ENCODE measurements at places on chromosomes 2 and 18.
A peak's percentile ranks its signal among the peaks of the same experiment; 100 is the strongest.

- peak; percentile 92 for DNase-seq
Measured at GRCh38 chr18:11733031-11733430, 44.0 kb downstream of the GNAL start.

- no peak for DNase-seq
Measured at GRCh38 chr18:76057386-76057785, 437.7 kb downstream of the ZNF516 start.

DNA sequence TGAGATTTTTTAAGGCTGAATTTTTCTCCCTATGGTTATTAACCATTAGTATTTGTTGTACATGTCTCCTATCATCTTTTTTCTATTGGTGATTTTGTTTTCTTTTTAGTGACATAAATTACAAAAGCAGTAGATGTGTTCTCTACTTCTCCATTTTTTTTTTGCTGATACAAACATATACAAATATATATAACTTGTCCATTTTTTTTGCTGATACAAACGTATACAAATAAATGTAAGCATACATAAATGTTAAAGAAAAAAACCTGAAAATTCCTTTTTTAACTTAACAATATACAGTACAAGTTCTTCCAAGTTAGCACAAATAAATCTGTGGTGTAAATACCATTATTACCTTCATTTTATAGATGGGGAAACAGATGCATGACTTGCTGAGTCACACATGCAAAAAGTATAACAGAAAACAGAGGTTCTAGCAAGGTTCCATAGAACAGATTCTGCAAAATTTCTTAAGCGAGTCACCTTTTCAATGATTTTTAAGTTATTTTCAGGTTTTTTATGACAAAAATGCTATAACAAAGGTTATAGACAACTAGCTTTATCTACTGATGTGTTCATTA, 2.1 kb downstream of the MSGN1 start:
- DNase-seq: no peak

DNA sequence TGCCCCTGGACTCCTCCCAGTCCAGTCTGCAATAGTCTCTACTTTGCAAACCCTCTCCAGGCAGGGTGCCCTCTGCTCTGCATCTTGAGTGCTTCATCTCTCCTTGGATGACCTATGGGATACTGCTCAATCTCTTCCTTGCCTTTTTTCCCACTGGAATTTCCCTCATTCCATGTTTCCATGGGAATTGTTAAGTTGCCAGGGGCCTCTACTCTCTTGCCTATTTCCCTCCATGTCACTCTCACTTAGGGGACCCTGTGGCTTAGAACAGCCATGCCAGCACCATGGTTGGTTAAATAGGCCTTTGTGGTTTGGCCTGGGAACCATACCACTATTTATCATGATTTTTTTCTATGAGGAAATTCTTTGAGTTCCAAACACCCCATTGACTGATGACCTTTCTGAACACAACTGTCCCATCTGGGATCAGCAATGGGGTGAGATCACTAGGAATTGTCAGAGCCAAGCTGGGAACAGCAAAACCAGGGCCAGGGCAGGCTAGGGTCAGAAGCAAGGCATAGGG, 91.4 kb upstream of the RBMS1 start:
- DNase-seq: no peak

DNA sequence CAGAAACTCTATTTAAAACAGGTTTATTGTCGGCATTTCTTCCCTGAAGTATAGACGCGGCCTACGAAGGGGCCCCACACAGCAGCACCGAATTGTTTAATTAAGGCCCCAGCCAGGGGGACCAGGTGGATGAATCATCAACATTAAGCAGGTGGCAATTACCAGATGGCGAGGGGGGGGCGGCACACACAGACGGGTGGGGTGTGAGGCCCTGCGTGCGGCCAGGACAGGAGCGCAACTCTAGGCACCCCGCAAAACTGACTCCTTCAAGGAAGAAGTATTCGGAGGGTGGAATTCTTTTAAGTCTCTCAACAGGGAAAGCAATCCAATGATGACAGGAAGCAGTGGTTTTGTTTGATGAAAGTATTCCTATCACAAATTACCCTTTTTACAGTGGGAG, 830.4 kb downstream of the GALR1 start:
- DNase-seq: no peak

GRCh38 chr2:45988879-45989278, 308.3 kb upstream of the EPAS1 start:
- DNase-seq: no peak

DNA sequence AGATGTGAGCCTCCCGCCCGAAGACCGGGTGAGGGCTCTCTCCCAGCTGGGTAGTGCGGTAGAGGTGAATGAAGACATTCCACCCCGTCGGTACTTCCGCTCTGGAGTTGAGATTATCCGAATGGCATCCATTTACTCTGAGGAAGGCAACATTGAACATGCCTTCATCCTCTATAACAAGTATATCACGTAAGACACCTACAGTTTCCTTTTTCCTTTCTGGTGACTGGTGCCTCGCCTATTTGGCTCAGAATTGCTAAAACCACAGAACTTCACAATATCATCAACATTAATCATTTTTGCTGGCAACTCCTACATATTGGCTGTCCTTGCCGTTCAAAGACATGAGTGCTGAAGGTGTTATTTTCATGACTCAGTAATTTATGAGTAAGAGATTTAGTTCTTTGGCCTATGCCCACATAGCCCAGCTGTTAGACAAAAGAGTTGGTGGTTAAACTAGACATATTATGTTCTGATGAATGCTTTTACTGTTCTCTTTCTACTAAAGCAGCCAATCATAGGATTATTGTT, 2.2 kb downstream of the STAMBP start:
- peak; percentile 65 for DNase-seq

- no peak for DNase-seq
Measured at GRCh38 chr2:134288814-134289213, 34.9 kb downstream of the MGAT5 start.

DNA sequence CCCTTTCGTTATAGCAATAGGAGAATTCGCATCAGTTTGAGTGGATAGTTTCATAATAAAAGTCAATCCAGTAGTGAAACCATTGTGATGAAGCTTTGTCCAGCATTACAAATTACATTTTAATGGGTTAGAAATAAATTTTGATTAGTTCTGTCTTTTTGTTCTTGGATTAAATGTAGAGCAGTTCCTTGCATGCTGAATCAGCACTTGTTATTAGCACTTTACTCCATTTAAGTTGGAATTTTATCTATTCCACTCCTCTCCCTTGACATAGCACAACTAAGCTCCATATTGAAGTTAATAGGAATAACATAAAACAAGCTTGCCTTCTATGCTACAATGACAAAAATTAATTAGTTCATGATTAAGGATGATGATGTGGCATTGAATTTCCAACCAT, 624.1 kb downstream of the CCDC85A start:
- no peak for DNase-seq

GRCh38 chr2:42897358-42897757, 105.0 kb upstream of the HAAO start:
- no peak for DNase-seq

DNA sequence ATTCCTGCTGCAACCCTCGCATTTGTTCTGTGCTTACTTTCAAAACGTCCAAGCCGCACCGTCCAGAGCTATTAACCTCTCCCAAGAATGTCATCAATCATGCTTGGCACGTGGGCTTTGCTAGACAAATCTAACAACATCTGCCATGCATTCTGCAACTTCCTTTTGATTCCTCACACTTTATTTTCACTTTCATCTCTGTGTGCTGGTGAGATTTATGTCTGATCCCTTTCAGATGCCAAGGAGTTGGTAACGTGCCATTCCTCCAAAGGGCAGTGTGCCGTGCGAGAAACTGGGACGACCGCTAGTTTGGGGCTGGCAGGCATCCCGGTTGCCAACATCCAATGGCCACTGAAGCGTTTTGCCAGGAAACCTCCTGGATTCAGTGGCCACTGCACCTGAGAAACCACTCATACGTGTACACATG, 230.0 kb upstream of the PARD3B start:
- DNase-seq: no peak

- DNase-seq: no peak
Measured at GRCh38 chr2:68853915-68854314, 17.3 kb downstream of the BMP10 start.

DNA sequence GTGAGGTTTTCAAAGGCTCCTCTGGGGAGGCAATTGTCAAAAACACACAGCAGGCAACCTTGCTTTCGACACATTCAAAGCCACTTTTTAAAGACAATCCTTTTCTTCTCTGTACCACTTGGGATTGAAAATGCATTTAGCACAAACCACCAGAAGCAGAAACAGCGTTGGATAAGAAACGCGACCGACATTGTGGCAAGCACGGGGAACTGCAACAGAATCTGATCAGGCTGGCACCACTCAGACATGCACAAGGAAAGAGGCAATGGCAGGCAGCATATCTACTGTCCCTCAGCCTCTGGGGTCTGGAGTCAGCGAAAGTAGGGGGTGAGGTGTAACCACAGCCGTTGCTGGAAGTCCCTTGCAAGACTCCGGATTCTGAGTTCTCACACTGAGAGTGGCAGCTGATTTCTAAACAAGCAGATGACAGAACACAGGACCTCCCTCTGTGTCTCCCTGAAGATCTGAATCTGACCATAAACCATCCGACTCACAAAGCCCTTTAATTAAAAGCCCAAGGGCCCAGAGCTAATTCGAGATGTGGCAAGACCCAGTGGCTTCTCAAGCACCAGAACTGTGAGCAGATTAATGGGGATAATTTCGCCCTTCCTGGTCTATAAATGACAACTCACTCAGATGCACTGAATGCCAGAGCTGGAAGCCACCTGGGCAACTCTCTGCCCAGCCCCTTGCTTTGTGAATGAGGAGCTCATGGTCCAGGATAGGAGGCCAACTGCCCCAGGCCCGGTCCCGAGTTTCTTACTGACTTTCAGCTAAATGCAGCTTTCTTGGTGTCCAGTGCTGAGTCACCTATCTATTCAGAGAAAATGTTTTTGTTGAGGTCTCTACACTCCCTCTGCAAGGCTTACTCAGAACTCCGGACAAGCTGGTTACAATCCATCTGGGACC, 29.6 kb downstream of the CYRIA start:
- no peak for DNase-seq

DNA sequence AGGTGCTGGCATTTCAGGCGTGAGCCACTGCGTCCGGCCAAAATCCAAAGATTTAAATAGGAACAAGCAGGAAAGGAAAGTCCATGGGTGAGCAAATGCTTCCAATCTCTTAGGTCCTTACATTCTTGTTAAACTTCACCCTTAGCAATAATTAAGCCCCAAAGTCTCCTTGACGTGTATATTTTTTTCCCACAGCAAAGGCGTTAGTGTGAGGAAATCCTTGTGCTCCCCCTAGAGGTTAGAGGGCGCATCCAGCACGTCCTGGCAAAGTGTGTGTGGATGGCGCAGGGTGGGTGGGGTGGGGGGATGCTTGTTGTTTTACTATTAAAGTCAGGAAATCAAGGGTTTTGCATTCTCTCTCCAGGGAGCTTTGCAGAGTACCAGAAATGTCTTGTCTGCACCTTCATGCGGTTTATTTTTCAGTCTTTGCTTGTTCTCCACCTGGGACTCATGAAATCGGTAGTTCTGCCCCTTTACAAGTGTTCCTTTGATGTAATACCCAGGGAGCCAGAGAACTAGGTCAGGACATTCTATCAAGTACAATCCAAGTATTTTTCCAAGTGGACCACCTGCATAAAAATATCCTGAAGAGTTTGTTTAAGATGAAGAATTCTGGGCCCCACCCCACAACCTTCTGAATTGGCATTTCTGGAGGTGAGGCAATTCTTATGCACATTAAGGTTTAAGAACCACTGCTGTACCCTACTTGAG, 22.2 kb upstream of the ITSN2 start:
- DNase-seq: peak; percentile 55

- no peak for DNase-seq
Measured at GRCh38 chr18:848062-848861, 36.2 kb upstream of the YES1 start.

- no peak for DNase-seq
Measured at GRCh38 chr2:223932816-223933800, 12.0 kb downstream of the WDFY1 start.

DNA sequence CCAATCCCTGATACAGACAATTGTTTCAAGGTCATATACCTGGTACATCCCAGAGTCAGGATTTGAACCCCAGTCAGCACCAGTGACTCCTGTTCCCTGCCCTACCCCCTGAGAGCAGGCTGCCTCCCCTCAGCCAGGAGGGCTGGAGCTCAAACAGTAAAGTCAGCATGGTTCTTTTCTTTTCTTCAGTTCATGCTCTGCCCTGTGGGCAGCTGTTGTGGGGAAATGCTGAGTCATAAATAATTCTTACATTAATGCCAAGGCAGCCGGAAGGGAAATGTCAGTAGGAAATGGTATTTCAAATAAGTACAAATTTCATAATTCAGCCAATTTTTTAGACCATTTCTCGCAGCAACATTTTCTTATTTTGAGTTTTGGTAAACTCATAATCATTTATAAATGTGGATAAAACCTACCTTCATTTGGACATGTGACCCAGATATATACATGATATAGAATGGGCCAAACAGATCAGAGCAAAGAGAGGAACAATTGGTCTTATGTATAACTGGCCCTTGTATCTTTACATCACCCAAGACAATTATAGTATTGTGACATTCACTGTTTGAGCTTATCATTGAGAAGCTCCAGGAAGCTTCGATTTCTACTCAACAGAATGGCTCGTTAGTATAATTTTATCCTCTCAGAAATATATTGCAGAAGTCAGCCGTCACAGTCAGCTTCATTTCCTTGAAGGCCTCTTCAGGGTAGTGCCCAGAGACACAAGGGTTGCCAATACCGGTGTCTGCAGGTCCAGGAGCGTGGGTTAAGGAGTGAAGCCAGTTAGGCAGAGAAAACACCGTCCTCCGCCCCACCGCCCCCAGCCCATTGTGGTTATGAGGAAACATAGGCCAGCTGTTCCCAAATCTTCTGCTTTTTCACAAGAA, 28.0 kb upstream of the SCYGR1 start:
- DNase-seq: peak; percentile 70

- DNase-seq: no peak
Measured at GRCh38 chr2:23073056-23073455, 311.9 kb upstream of the KLHL29 start.

DNA sequence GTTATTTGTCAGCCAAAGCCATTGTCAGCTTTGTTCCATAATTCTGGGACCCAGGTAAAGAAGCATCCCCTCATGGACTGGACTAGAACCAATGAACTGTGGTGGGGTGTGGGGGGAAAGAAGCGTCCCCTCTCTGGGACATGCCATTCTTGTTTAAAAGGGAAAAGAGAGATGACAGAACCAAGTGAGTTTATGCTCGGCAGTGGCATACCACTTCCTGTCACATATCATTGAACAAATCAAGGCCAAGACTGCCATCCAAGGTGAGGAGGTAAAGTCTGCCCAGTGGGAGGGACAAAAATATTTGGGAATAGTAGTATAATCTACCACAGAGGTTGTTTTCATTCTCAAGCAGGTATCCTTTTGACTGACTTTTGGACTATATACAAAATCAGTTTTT, 4.7 kb upstream of the GLS start:
- no peak for DNase-seq

Data from urothelium cell line (cell line).